ENCODE measurements at places on chromosomes 12 and 14.

- DNase-seq = no peak
Measured at GRCh38 chr14:31190717-31191263, 16.8 kb downstream of the HECTD1 start.

DNA sequence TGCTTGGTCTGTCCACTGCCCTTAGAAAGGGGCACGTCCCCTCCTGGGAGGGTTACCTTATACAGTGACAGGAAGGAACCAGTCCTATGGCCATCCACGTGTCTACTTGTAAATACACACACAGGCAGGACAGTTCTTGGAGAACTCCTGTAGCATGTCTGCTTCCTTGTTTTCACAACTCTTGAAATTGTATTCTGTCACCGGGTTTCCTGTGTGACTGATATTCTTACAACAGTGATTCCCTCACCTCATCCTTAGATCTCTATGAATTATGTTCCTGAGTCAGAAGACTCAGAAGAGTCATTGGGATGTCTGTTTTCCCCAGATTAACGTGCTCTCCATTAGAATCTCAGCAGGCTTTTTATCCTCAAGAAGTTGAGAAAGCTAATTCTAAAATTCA, 44.1 kb upstream of the DYNC1H1 start:
- no peak for DNase-seq

DNA sequence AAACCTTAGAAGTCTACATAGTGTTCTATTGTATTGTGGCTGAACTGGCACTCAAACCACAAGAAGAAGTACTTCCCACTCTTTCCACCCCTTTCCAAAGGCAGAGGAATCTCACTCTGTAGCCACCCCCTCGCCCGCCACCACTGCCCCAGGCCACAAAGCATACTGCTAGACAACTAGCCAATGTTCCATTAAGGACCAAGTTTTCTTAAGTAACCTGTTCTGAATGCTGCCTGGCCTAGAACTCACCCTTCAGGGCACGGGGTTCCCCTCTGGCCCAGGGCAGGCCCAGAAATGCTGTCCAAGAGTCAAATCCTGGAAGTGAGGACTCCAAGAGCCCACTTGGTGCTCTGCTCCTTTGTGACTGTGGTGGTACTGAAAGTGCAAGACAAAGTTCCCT, 15.7 kb upstream of the PTPRO start:
- DNase-seq = no peak

GRCh38 chr12:103829092-103829491, 11.9 kb downstream of the NT5DC3 start:
- DNase-seq = no peak

GRCh38 chr12:92028441-92028709, 117.3 kb downstream of the BTG1 start:
- no peak for DNase-seq

DNA sequence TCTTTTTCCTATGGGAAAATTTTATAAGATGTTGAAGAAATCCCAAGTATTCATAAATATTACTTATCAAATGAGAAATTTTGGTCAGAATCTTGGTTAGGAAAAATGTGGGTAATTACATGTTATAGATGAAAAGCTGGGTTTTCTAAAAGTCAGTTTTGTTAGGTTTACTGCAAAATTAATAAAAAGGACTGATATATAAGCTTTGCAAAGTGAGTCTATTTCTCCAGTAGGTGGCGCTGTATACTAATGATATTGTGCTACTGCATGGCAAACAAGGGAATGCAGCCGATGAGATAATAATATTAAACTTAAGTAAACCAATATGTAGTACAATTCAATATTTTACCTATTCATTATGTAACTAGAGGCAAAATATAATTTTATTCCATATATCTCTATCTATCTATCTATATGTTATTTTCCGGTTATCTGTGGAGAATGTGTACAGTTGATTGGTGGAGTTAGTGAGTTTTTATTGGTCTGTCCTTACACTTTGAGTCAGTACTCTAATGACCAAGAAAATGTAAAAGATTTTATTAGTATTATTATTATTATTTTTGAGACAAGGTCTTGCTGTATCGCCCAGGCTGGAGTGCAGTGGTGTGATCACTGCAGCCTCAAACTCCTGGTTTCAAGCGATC, 32.9 kb downstream of the MIPOL1 start:
- no peak for DNase-seq

- no peak for DNase-seq
Measured at GRCh38 chr12:106211973-106212372, 35.8 kb downstream of the CKAP4 start.

- no peak for DNase-seq
Measured at GRCh38 chr12:122669397-122670070, 33.6 kb downstream of the HCAR2 start.
